Memory B cell (primary cell): ENCODE measurements at places on chromosomes 1 and 21.

DNA sequence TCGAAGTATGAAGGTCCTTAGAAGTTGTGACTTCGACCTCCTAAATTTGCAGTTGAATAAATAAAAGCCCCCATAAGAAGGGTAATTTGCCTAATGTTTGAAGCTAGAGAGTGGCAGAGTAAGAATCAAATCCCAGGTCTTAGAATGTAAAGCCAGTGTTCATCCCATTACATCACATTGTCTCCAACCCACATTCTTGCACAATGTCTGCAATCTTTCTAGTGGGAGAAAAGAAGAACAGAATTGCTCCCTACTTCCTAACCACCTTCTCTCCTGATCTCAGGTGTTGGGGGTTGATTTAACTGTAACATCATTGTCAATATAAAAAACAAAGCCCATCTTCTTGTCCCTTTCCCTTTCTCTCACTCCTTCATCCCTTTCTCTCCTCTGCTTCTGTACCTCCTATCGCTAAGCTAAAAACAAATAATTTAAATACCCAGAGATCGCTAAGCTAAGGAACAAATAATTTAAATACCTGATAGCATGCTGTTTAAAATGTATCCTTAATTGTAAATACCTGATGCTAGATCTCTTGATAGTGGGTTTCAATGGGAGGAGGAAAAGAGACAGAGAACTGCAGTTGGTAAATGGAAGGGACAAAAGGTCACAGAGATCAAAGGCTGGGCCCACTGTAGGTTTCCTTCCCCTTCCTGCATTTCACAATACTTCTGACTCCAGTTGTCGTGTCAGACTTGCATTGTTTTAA lies 32.1 kb upstream of the CCDC190 start:
- no peak for DNase-seq

DNA sequence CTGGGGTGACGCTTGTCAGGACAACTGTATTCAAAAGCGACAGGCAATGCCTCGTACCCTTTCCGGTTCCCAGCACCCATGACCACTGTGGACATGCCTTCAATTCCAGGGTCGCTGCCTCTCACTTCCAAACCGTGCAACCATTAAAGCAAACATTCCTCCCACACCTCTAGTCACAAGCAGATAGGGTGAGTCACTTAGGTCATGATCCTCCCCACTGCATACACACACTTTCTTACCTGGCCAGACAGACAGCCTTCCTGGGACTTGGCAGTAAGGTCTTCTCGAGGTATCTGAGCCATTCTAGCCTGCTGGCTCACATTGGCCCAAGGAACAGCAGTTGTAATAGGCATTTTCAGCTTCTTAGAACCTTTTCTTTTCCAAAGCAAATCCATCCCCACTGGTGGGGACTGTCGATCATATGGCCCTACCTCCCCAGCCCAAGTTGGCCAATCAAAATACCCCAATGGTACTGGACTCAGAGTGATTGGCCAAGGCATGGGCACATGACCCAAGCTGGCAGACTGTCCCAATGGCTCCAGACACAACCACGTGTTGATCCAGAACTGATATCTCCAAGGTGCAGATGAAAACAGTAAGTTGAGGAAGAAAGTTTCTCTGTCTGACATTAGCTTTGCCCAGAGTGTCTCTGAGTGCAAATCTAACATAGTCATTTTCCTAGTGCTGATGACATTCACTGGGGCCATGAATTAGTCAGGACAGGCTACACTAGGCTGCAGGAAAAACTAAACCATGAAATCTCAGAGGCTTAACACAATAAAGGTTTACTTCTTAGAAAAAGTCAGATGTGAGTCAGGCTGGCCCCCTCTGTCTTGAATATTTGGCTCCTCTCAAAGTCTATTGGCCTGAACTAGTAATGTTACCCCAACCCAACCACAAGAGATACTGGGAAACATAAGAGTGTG lies 113.8 kb downstream of the RRAGC start:
- no peak for DNase-seq

DNA sequence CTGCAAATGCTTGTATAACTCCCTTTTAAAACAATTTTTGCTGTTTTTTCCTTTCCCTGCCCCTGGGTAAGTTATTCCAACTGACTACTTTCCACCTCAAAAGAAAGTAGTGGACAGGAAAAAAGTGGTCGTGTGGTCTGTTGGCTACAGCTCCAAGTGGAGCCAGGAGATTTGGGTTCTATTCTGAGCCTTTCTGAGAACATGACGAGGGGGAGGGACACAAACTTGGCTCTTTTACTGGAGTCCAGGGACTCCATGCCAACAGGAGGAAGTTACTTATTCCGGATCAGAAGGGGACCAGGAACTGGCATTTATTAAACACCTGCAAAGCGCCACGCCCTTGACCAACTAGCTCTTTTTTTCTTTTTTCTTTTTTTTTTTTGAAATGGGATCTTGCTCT lies 79.0 kb upstream of the CAPZB start:
- DNase-seq = no peak

- DNase-seq = no peak
These were observed 1.8 kb downstream of the EYA3 start for GRCh38 chr1:28086651-28087050.

DNA sequence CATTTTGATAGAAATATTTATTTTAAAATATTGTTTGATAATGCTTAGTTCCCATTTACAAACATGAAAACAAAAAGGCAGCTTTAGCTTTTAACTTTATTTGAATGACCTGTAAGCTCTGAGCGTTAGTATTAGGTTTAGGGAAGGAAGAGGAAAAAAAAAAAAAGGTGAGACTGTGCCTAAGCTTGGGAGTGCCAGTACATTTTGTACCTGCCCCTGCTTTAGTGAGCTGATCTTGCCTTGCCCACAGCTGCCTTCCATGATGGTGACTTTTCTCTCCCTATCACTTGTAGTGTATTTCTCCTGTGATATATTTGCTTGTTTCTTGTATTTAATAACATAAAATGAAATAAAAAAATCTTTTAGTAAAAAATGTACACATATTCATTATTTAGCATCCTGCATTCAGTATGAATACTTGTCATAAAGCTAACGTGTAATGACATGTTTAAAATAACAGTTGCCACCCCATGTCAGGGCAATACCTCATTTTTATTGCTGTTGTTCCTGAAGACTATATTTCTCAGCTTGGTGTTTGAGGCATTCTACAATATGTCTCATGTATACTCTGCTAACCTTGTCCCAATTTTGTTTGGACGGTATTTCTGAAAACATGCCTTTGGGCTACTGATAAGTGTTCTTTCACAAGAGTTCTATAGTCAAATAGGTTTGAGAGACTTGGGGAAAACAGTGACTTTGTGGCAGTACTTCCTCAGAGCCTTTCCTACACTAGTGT lies 76.3 kb downstream of the NEK7 start:
- no peak for DNase-seq

- DNase-seq = no peak
These were observed 6.6 kb upstream of the DDR2 start for GRCh38 chr1:162625679-162626078.

- DNase-seq = no peak
These were observed 9.8 kb upstream of the ZSWIM5 start for GRCh38 chr1:45216200-45216541.

- no peak for DNase-seq
These were observed 6.9 kb downstream of the PLA2G2D start for GRCh38 chr1:20112279-20113000.

DNA sequence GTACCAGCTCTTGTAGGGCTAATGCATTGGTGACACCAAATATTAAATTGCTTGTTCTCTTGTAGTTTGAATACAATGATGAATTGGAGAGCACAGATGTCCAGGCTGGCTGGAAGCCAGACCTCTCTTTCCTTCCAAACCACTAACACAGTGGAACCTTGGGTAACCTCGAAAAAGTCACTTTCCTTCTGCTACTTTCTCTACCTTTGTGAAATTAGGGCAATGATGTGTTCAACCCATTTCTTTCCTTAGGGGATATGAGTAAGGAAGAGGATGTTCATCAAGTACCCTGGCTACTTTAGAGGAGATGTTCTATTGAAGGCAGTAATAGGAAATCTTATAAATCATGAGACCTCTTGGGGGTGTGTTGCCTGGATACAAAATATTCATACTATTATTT lies 55.7 kb downstream of the XCL2 start:
- DNase-seq = no peak

DNA sequence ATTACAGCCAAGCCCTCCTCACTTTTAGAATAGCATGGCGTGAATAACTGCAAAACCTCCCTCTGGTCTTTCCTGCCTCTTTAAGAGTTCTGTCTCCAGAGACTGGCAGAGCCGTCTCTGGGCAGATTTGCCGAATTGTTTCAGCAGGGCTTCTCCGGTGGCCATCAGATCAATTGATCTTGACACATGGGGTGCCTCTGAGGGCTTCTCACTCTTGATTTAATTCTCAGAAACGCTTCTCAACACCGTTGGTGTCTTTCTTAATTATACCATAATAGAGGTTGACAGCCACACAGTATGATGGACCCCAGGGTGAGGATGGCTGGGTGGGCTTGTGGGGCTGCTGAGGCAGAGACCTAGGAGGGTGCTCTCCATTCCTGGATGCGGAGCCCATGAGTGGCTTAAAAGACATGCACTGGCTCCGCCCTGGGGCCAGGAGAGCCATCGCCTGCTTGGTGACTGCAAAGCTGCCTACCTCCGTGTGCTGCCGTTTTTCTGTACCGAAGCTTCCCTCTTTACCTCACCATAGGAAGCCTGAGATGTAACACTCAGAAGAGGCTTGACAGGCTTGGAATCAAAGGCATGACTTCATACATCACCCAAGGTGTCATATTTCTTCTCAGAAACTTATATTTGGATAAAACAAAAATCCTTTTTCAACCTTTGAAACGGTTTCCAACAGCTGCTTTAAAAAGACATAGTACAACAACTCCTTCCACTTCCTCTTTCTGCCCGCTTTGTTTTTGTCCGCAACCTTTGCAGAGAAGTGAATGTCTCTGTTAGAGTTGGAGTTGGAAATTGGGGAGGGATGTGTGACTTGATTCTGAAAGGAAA lies 82.9 kb downstream of the GALNT2 start:
- peak; percentile 35 for DNase-seq

DNA sequence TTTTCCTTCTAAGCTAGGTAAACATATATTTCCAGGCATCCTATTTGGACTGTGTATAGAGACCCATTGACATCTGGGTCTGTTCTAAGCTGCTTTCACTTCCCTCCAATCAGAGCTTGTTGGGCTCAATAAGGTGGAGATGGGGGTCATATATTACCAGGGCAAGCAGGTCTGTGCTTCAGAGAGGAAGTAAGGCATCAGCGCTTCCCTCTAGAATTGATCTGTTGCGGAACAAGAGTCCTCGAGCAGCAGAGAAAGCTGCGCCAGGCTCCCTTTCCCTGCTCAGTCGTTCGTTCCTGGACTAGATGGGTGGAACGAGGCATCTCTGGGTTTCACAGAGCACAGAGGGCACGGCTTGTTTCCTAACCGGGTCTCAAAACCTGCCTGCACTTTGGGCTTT lies 63.5 kb downstream of the DISC1 start:
- DNase-seq = no peak

DNA sequence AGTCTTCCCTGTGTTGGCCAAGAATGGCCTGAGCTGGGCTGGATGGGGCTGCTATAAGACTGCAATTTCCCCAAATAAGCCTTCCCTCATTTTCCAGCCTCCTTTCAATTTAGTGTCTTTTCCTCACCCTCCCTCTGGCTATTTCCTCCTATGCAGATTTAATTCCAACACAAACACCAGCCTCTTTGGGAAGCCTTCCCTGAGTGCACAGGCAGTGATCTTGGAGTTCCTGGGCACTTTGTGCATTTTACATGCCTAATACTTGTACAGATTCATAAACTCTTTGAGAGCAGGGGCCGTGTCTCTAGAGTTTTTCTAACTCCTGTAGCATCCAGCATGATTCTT lies 91.1 kb upstream of the TLR5 start:
- DNase-seq = no peak

DNA sequence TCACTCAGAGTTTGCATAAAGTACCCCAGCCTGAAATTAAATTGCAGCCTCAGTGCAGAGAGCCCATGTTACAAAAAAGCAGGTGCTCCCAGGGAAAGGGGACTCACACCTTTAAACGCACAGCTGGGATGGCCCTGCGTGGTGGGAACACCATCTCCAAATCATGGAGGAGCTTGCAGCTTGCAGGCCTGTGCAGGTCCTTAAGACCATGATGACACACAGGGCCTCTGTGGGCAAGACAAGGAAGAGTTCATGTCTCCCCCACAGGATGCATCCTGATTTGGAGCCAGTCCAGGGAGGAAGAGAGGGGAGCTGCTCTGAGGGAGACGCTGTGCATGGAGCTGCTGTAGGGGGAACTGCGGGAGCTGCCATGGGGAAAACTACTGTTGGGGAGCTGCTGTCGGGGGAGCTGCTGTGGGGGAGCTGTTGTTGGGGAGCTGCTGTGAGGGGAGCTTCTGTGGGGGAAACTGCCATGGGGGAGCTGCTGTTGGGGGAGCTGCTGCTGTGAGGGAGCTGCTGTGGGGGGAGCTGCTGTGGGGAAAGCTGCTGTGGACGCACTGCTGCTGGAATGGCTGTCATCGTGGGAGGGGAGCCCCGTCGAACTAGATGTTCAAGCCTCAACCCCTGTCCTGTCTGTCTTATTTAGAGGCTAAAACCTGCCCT lies 113.9 kb downstream of the MATN1 start:
- no peak for DNase-seq

DNA sequence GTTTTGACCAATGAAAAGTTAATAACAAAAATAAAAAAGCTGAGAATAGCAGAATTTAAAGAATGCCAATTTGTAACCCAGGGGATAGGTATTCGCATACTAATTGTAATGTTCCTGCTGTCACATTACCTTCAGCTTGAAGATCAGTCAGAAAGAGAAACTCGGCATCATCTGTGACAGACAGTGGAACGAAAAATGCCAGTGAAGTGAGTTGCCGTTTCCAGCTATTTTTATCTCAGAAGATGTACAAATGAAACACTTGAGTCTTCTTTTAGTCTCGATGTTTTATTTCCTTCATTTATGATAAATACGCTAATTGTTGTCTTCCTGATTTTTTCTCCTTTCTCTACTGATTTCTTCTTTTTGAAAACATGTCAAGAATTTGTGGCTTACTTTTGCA lies 26.1 kb downstream of the RGS21 start:
- DNase-seq = no peak

GRCh38 chr1:50095716-50096115 lies 13.0 kb upstream of the ELAVL4 start:
- no peak for DNase-seq

- no peak for DNase-seq
These were observed 350.5 kb downstream of the MATN1 start for GRCh38 chr1:30372792-30373433.

- no peak for DNase-seq
These were observed 57.7 kb downstream of the DMAP1 start for GRCh38 chr1:44270686-44271628.

- DNase-seq = no peak
These were observed 32.1 kb downstream of the DYRK1A start for GRCh38 chr21:37398697-37399096.

- DNase-seq = no peak
These were observed 156.9 kb upstream of the MAGI3 start for GRCh38 chr1:113233441-113233840.

- DNase-seq = no peak
These were observed 714.9 kb upstream of the CXADR start for GRCh38 chr21:16797966-16798365.

GRCh38 chr1:159352436-159352835 lies 50.3 kb downstream of the FCER1A start:
- no peak for DNase-seq

GRCh38 chr1:54121482-54122134 lies 31.2 kb downstream of the CDCP2 start:
- DNase-seq = peak; percentile 36
